ENCODE measurements at places on chromosomes 2 and 18.

GRCh38 chr2:14944562-14945346, 312.2 kb downstream of the LRATD1 start:
- no peak for DNase-seq

- DNase-seq: no peak
These were observed 1.5 kb upstream of the PEX13 start for GRCh38 chr2:61015976-61016375.

DNA sequence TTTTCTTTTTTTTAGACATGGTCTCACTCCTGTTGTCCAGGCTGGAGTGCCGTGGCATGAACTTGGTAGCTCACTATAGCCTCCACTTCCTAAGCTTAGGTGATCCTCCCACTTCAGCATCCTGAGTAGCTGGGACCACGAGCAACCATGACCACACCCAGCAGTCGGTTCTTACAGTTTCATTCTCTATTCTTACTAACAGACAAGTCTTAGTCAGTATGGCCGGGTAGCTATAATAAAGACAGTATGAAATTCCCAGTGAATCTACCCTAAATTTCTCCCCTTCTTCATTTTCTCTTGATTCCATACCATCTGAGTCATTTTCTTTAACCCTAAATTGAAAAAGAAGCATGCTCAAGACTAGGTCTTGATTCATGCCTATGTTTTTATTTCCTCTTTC, 775.3 kb upstream of the NRXN1 start:
- no peak for DNase-seq

- DNase-seq: no peak
These were observed 132.9 kb downstream of the FMNL2 start for GRCh38 chr2:152467677-152468410.

DNA sequence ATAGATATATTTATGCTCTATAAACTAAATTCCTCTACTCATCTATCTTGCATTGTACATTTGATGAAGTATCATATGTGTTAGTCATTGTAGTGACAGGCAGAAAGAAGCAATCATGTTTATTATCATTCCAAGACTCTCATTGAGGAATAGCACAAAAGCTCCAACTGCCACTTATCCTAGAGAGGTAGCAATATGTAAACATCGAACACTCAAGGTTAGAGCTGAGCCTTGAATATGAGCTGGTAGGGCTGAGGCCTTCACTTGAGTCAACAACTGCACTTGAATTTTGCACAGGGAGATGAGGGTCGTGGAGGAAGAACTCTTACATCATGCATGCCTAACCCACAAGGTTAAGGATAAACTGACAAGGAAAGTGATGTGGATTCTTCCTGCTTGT, 900.9 kb downstream of the CPS1 start:
- no peak for DNase-seq

DNA sequence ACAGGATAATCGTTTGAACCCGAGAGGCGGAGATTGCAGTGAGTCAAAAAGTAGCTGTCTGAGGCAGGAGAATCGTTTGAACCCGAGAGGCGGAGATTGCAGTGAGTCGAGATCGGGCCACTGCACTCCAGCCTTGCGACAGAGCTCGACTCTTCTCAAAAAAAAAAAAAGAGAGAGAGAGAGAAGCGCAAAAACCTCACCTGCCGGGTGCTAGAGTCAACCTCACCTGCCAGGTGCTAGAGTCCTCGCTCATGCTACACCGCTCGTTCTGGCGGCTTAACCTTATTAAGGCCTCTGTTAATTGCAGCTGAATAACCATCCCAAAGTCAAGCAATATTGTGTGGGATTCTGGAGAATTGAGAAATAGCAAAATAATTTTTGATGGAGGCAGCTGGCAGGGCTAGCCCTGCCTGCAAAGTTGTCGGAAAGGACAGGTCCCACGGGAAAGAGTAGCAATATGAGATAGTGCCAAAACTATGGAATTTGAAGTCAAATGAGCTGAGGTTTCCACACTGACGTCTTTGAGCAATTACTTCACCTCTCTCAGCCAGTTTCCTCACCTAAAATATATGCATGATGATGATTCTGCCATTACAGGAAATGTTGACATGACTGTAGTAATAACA, 644 bp upstream of the DYM start:
- no peak for DNase-seq

DNA sequence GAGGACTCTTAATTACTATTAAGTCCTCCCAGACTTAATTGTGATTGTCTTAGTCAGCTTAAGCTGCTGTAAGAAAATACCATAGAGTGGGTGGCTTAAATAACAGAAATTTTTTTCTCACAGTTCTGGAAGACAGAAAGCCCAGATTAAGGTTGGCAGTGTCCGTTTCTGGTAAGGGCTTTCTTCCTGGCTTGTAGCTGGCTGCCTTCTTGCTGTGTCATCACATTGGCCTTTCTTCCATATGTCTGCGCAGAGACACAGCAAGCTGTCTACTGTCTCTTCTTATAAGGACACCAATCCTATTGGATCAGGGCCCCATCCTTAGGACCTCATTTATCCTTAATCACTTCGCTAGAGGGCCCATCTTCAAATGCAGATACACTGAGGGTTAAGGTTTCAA, 38.5 kb downstream of the ASXL3 start:
- no peak for DNase-seq

- DNase-seq: no peak
These were observed 28.0 kb upstream of the SETBP1 start for GRCh38 chr18:44652722-44653121.

DNA sequence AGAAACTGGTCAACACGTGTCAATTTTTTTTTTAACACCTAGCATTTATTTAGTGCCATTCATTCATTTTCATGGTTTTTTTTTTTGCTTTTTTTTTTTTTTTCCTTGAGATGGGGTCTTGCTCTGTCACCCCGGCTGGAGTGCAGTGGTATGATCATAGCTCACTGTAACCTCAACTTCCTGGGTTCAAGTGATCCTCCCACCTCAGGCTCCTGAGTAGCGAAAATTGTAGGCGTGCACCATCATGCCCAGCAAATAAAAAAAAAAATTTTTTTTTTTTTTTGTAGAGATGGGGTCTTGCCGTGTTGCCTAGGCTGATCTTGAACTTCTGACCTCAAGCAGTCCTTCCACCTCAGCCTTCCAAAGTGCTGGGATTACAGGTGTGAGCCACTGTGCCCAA, 21.1 kb downstream of the USP14 start:
- DNase-seq: no peak

DNA sequence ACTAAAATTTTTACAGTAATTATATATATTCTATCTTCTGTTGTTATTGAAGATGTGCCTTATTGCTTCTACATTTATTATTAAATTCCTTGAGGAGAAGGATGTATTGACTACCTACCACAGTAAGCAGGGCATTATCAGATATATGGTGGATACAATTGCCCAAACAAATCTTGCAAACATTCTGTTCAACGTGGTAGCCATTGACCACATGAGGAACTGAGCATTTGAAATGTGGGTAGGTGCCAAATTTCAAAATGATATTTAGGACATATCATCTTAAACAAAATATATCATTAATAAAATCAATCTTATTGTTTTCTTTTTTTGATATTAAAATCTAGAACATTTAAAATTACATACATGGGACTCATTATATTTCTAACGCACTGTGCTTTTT, 11.1 kb downstream of the SCN3A start:
- no peak for DNase-seq

GRCh38 chr2:219605607-219605954, 7.9 kb downstream of the STK11IP start:
- DNase-seq: no peak

- no peak for DNase-seq
These were observed 12.6 kb downstream of the MC5R start for GRCh38 chr18:13836559-13836958.

Data from head of caudate nucleus (tissue), 42 donors.